Left kidney (tissue), 8 donors: ENCODE measurements at places on chromosomes 1 and 21.

DNA sequence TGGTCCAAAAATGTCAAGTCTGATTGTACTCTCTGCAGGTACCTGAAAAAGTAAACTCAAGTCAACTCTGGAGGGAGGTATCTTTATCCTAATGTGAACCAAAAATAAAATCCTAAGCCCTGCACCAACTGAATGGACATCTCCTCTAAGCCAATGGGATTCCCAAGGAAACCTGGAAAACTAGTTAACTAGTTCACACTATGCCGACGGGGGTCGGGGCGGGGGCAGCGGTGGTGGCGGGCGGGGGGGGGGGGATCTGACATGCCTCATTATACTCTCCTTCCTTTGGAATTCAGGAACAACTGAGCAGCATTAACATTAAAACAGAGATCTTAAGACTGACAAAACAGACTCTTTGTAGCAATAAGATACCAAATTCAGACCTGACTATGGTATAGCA, 452.6 kb upstream of the CAMK1G start:
- DNase-seq, result no peak

DNA sequence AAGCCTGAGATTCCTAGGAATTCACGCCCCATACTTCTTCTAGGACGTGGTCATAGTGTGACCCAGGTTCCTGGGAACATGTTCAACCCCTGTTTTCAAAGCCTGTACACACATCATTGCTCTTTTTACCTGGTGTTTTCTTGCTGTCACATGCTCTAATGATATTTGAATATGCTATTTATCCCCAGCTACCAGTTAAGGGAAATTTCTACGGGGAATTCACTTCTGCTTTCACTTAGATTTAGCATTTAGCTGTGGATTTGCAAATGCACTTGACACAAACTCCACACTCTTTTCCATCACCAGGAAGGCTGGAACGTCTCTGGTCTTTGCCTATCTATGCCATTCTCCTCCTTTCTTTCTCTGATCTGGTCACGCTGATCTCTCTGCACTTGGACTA, 11.3 kb upstream of the SAMSN1 start:
- DNase-seq, result no peak

DNA sequence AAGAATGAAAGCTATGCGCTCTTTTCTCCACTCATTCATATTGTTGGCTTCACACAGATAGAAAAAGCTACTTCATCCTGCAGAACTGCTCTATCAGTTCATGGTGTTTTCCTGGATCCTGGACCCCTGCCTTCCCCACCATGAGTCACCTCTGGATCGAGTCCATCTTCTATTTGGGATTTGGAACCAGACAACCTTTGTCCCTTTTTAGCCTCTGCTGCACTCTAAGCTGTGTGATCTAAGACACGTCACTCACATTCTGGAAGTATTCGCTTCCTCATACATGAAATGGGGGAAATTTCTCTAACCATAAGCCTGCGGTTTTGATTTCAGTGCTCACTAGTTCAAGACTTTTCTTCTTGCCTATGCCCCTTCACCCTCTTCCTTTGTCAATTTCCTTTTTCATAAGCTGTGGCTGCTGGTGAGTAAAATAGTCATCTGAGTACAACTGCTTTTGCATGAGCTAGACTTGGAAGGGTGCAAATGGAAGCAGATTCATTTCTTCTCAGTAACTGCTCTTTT, 14.1 kb upstream of the DEGS1 start:
- DNase-seq, result no peak

DNA sequence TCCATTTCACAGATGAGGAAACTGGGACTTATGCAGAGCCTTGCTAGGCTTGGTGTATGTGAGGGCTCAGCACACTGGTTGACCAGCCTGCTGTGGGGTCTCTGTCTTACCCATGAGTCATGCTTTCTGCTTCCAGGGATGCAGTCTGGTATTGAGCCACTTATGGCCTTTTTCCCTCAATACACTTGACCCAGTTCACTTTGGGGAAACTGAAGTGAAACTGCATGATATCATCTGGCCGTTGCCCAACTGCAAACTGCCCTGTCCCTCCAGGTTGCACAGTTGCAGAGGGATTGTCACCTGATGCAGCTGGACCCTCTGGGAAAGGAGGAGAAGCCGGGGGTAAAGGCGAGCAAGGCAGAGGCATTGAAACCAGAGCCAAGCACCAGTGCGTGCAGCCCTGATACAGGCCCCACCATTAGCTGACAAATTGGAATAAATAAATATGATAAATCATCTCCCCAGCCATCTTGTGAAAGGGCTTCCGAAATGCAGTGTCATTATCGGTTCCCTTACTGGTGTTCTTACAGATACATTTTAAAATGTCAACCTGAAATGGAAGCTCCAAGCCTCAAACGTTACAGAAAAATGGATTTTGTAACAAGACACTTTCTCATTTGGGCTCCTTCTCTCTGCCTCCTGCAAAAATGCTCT, 39.3 kb upstream of the DUSP10 start:
- no peak for DNase-seq

- DNase-seq, result no peak
Observed at GRCh38 chr1:170586321-170587252, 54.6 kb downstream of the GORAB start.

DNA sequence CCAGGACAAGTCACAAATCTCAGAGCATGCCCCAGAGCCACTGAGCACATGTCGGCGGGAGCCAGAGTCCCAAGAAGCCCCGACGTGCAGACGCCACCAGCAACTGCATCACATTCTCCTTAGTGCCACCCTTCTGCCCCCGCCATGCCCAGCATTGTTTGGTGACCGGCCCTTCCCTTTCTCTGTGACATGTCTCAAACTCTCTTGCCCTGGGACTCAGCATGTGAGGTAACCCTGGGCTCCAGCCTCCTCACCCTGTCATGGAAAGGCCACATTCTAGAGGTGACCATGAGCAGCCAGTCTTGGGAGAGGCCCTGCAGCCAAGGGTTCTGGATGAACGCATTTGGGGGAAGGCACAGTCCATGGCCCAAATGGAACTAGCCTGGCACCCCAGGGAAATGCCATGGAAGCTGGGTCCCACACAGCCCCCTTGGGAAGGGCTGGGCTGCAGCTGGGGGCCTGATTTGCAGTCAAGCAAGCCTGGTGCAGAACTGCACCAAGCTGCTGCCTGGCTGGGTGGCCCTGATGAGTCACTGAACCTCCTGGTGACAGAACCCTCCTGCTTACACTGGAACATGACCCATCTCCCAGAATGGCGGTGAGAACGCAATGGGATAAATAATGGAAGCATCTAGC, 94.4 kb downstream of the ITPKB start:
- no peak for DNase-seq

DNA sequence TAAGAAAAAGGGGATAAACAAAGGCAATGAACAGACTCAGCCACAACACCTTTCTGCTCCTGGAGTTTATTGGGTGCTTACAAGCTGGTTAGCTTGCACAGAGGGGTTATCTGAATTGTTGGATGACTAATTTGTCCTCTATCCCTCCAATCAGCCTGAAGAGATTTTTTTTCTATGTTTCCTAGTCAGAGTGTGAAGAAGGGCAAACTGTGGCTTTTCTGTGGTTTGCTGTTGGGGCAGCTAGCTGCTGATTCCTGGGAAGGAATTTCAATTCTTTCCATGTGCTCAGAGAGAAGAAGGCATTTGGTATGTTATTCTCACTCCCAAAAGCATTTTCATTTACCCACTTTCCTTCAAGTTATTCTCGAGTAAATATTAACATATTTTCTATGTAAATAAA, 48.6 kb downstream of the PCP4 start:
- DNase-seq, result no peak
